Stimulated activated CD8-positive, alpha-beta memory T cell treated with anti-CD3 and anti-CD28 coated beads, Interleukin-2, amount 100 ng/mL, for 48 hours (primary cell): ENCODE measurements at places on chromosomes 2 and 18.

DNA sequence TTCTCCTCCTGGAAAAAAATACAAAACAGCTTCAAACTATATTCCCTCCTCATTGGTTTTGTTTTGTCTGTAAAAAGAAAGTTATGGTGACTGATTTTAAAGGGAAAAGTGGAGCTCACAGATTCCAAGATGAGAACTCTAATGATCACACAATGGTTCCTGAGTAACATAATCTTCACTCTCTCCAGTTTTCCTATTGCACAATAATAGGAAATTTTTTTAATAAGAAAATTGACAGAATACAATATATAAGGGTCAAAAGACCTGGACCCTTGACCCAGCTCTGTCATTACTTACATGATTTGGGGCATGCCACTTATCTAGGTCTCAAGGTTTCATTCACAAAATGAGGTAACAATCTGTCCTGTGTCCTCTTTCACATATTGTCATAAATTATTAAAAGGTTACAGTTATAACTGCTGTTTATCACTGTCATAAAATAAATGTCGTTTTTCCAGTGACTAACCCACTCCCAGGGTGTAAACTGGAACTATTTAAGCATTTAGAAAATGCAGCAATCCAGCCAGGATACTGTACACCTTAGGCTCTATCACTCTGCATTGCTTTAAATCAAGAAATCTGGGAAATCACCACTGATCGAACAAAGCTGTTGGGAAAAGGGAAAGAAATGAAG is 4.1 kb downstream of the MGAT4A start:
- no peak for DNase-seq

- no peak for DNase-seq
These were observed 193.5 kb downstream of the SPP2 start for GRCh38 chr2:234243871-234244565.

GRCh38 chr2:130759906-130760753 is 4.8 kb downstream of the AMER3 start:
- DNase-seq = no peak

DNA sequence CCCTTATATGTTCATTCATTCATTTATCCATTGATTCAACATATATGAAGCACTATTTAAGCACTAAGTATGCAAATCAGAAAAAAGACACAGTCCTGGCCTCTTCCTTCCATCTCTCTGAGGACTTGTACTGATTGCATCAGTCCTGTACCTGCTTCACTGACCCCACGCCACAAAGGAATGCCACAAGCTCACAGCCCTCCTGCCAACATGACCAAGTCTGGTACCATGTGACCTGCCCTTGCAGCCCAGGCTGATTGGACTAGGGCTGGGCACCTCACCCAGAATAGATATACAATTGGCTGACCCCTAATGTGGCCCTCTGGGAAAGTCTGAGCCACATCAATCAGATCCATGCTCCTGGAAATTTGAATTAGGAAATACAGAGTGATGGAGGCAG is 196.6 kb downstream of the AGPS start:
- no peak for DNase-seq

DNA sequence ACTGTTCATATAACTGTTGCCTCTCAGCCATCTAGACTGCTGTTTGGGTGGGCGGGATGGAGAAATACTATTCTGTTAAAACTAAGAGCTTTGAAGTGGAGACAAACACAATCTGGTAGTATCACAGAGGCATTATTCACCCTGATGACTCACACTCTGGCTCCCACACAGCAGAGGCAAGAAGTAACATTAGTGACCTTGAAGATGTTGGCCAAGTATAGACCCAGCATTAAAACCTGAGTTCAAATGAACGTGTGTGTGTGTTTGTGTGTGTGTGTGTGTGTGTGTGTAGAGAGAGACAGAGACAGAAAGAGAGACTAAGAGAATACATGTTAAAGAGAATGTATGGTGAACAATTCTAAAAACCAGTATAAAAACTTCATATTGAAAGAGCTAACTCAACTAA is 22.5 kb upstream of the ACVR1 start:
- DNase-seq = peak; percentile 45

DNA sequence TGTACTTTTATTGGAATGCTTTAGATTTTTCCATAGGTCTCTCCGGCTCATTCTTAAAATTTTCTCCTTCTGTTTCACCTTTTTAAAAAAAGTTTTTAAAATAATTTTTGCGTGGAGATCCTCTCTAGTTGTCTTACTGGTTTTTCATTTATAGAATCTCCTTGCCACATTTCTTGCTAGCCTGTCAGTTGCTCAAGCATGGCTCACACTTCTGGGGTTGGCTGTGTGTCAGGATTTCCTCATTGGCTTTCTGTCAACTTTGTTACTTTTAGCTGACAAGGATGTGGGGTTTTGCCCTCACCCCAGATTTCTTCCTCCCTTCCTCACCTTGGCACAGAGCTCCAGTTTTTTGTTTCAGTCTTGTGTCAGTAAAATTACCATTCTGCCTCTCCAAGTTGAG is 124.6 kb downstream of the ZNF407 start:
- no peak for DNase-seq

- DNase-seq = no peak
These were observed 71.5 kb downstream of the SNTG2 start for GRCh38 chr2:1022178-1022577.

DNA sequence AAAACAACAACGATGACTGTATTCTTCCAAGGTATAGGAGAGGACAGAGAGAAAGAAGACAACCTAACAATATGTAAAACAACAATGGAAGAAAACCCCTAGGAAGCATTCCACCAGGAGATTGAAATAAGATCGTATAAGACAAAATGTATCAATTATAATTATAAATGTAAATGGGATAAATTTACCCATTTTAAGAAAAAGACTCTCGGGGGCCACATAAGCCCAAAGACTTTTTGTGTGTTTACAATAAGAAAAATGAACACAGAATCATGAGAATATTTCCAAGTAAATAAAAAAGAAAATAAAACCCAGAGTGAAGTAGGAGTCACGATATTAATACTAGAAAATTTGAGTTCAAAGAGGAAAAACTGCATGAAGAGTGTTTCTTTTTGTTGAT is 126.4 kb downstream of the ASB1 start:
- DNase-seq = no peak

DNA sequence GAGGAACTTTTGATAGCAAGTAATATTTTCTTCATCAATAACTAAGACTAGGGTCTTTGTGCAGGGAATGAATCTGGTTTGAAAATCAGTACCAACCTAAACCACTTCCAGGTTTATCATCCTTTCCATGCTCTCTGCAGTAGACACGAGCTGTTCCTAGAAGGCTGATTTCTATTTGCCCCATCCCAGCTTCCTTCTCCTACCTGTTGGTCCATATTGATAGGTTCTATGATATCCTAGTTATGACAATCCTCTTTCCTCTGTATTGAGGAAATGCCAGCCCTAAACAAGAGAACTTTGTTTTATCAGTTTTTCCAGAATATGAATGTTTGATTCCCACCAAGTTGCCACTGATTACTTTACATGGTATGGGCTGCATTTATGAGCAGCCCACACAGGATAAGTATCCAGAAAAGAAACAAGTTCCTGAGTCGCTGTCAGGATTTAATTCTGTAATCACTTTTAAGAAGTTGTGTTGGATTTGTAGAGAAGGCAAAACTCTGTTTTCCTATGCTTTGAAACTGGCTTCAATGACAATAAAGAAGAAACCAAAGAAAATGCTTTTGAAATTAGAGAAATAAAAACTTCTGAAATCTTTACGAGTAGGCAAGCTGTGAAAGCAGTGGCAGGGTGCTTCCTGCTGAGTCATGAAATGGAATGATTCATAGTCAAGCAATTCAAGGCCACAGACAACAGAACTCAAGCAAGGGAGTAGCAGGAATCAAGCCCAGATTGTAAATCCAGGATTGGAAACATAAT is 37.3 kb upstream of the TANK start:
- no peak for DNase-seq

DNA sequence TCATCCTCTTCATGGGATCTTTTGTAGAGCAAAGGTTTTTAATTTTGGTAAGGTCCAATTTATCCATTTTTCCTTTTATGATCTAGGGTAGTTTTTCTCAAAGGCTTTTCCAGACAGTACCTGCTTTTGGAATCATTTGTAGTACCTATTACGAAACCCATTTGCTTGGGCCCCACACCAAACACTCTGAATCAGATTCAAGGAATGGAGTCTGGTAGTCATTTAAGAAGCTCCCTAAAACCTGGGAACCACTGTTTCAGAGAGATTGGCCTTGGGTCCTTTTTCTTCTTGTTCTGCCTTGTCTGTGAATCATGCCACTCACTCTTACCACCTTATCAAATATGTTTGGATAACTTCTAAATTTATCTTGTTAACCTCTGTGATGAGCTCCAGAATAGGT is 40.3 kb downstream of the OSBPL6 start:
- no peak for DNase-seq

DNA sequence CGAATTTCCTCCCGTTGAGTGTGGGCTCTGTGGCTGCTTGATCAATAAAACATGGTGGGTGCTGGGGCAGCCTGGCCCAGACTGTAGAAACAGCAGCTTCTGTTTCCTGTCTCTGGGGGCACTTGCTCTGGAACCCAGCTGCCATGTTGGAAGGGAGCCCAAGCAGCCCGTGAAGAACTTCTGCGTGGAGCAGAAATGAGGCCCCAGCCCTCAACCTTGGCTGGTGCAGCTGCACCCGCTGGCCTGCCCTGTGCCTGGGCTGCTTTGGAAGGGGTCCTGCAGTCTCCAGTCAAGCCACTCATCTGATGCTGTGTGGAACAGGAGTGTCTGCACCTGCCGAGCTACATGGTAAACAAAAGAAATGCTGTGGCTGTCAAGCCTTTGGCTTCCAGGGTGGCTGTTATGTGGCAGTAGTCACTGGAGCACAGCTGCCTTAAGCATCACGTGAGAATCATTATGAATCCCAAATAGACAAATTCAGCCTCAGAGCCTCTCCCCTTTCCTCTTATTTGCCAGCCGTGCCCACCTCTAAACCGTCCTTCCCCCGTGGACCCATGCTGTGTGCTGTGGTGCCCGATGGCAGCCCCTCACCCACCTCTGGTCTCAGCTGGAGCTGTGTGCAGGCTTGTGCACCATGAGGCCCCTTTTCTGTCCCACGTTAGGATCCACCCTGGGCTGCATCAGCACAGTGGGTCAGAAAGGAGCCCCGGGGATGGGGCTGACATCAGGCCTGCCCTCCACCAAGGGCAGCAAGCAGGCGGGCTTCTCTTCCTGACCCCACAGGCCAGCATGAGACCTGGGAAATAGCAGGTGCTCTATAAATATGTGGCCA is 134.0 kb upstream of the HDAC4 start:
- no peak for DNase-seq

- DNase-seq = no peak
These were observed 14.0 kb downstream of the HRH4 start for GRCh38 chr18:24474406-24474805.

DNA sequence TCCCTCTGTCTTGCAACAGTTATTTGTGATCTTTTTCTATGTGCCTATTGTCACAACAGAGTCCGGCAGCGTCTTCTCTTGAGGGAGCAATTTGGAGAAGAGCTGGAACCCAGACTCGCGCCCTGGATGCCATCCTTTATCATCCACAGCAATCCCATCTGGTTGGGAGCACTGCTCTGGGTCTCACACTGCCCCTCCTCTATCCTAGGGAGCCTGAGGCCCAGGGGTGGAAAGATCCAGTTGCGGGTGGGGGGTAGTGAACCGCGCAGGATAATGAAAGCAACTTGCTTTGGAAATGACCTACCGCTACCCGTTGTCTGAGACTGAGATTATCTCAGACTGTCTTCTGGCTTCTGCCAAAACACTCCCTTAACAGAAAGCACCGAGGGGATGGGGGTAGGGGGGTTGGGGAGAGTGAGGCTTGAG is 713 bp downstream of the WBP1 start:
- no peak for DNase-seq

DNA sequence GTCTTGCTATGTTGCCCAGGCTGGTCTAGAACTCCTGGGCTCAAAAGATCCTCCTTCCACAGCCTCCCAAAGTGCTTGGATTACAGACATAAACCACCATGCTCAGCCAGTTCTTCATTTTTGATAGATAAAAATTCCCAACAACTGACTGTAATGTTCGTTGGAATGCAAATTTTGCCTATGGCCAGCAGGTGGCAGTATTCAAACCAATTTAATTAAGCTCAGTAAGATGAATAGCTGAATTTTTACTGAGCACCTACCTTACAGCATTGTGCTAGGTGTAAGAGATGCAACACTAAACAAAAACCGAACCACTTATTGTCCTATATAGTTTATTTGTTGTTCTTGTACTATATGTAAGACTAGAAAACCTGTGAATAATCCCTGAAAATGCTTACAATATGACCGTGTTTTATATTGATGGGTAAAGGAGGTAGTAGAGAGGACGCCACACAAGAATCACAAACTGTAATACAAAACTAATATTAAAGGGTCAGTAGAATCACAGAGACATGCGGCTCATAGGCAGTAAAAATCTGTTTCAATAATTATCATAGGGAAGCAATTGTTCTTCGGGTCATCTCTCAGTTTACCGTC is 8.2 kb upstream of the TMEM182 start:
- no peak for DNase-seq

- no peak for DNase-seq
These were observed 1.9 kb downstream of the CDH20 start for GRCh38 chr18:61334951-61335683.

- no peak for DNase-seq
These were observed 56.9 kb upstream of the LPIN2 start for GRCh38 chr18:3069671-3070433.

DNA sequence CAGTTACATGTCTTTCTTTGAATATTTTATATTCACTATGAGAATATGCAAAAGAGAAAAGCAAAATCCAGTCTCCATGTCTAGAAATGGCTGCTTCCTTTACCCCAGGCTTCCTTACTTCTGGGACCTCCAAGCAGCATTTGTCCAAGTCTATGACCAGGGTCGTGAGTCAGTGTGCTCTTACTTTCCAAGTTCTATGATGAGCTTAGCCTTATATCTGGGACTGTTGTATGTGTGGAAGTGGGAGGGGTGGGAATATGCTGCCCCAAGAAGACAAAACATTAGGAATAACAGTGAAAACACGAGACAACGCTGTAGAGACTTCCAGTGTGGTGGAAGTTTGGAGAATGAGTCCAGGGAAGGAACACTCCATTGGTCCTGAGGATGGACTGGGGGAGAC is 21.2 kb upstream of the CHRNA1 start:
- DNase-seq = no peak

DNA sequence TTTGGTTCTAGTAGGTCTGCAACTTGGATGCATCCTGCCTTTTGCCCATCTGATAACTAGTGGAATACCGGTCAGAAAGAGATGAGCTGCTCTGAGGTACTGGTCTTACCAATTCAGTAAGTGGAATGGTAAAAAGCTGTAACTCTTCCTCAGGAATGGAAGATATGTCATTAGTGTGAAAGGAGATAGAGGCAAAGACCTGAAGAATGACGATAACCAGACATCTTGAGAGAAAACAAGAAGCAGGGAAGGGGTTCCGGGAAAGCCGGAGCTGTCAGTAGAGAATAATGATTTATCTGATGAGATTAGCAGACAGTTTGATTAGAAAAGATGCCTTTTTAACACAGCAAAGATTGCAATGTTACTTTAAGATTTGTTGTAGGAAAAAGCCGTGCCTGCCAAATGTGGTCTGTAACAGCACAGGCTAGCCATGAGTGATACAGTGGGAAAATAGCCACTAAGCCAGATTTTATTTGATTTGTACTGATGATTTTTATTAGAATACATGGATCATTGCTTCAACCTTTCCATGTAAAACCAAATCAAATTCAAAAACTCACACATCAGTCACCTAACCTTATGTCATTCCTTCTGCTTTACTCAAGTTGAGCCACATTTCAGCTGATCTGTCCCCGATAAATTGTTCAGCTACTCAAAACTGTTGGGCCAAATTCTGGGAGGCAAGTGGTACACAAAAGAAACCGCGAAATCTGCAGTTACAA is 110.0 kb downstream of the TCF4 start:
- DNase-seq = no peak

GRCh38 chr2:75142081-75142480 is 57.2 kb downstream of the TACR1 start:
- no peak for DNase-seq
